KG1 (cell line): ENCODE measurements at places on chromosomes 7 and 10.

GRCh38 chr7:136925556-136925955, 57.1 kb downstream of the CHRM2 start:
- no peak for DNase-seq

DNA sequence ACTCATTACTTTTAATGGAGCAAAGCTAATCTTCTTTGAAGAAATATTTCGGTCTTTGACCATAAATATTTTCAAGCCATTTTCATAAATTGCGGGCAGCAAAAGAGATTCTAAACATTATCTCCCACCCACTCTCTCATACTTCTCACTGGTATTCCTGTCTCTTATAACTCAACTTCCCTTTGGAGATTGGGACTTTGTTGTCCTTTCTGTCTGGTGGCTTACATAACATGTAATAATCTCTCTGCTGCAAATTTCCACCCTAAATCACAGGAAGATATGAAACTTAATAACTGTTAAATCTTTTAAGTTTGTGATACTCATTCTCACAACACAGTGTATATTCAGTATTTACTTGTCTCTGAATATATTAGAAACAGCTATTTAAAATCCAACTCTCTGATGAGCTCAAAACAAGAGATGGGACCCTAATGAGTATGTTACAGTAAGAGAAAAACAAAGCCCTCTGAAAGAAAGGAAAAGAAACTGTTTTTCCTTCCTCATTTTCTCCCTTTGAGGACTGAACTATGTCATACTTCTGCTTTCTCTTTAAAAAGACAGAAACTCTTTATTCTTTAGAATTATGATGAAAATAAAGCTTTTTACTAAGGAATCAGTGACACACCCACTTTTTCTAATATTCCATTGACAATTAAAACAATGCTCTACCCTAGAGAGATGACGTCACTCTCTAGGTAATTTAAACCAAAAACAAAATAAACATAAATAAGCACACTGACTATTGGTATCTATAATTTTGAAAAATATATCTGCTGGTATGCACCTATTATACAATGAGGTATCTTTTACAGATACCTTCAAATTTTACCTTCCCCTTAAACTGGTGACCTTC, 14.7 kb downstream of the CALCR start:
- no peak for DNase-seq

- DNase-seq = no peak
Observed at GRCh38 chr10:106317554-106317953, 847.0 kb downstream of the SORCS1 start.

GRCh38 chr10:27072436-27073114, 27.7 kb downstream of the ANKRD26 start:
- DNase-seq = no peak

- no peak for DNase-seq
Observed at GRCh38 chr10:71288461-71288860, 30.6 kb upstream of the SLC29A3 start.

- DNase-seq = no peak
Observed at GRCh38 chr10:116311016-116311415, 13.2 kb upstream of the CCDC172 start.

DNA sequence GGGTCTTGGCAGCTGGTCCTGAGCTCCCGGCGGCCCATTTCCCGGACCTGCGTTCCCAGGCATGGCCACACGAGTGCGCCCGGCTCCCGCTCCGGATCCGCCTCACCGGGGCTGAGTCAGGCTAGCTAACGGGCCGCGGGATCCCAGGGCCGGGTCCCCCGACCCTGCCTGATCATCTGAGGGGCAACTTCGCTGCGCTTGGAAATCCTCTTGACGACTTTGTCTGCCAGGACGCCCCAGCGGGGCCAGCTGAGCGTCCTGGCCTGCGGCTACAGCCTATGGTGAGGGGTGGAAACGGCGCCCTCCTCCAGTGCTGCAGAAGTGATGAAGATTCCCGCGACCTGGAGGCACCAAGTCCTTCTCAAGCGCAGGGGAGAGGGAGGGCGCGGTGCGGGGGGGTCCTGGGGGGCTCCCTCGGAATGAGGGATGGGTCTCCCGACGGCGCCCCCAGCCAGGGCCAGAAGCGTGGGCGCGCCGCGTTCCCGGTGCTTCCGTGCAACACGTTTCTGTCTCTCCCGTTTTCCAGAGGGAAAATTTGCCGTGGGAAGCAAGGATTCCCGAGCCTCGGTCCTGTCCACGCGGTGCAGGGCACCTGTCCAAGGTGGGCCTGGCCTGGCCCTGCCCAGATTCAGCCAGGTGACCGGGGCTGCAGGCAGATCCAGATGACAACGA, 212.4 kb downstream of the CCSER2 start:
- no peak for DNase-seq

- DNase-seq = no peak
Observed at GRCh38 chr10:116721547-116722392, 20.6 kb downstream of the HSPA12A start.

GRCh38 chr7:47026780-47027361, 555.0 kb downstream of the TNS3 start:
- no peak for DNase-seq

GRCh38 chr10:4212111-4212630, 427.2 kb upstream of the KLF6 start:
- no peak for DNase-seq

GRCh38 chr10:74058071-74058470, 60.2 kb downstream of the VCL start:
- DNase-seq = peak; percentile 21

GRCh38 chr7:4683043-4683883, 1.2 kb downstream of the FOXK1 start:
- no peak for DNase-seq

GRCh38 chr7:38518541-38518940, 112.6 kb downstream of the AMPH start:
- DNase-seq = no peak

GRCh38 chr10:15242261-15242840, 73.9 kb upstream of the NMT2 start:
- DNase-seq = no peak

DNA sequence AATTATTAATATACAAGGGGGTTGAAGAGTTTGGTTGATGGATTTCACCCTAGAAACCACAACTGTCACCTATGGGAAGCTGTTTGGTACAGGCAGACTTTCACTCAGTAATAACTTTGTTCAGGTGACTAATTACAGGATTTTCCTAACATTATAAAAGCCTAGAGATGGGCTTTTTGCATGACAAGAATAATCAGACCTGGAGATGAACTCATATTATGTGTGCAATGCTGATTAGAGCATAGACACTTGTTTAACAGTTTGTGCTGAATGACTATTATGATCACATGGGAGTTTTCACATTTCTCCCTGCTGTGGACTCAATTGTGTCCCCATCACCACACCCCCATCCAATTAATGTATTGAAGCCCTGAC, 90.2 kb upstream of the STEAP4 start:
- no peak for DNase-seq

DNA sequence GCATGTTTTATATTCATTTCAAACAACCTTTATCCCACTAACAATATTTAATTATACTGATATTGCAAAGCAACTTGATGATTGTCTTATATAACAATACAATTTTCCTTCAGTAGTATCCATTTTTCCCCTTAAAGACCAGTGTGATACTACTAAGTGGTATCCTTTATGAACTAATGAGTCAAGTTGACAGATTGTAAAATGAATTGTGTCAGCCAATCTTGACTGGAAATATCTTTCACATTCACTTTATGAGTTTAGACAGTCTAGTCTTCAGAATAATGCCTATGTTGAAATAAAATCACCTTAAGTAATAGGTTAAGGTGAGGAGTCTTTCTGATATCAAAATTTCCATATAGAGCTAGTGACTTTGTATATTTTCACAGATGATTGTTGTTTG, 950.0 kb upstream of the CELF2 start:
- no peak for DNase-seq

- DNase-seq = no peak
Observed at GRCh38 chr7:12927635-12928434, 240.4 kb downstream of the ARL4A start.

GRCh38 chr7:12064586-12065127, 146.4 kb upstream of the TMEM106B start:
- DNase-seq = no peak

GRCh38 chr7:147412109-147412508, 1178.5 kb upstream of the C7orf33 start:
- DNase-seq = no peak

DNA sequence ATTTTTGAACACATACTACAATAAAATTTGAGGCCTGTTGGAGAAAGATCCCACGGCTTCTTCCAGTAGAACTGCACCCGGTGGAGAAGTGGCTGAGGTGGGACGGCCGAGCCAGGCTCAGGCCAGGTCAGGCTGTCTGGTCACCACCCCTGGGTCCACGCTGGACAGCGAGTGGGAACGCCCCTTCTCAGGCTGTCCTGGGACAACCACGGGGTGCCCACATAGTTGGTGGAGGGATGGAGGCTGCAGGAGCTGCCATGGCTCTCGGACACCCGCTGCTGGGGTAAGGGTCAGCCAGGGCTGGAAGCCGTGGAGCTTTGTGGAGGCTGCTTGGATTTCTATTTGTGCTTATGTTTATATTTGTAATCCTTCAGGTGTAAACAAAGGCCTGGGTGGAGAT, 206.5 kb downstream of the DNAJB6 start:
- DNase-seq = no peak

- no peak for DNase-seq
Observed at GRCh38 chr10:31929261-31930022, 811 bp upstream of the ARHGAP12 start.

- DNase-seq = peak; percentile 72
Observed at GRCh38 chr7:50661345-50662040, 96.3 kb upstream of the DDC start.

- no peak for DNase-seq
Observed at GRCh38 chr7:23012908-23013714, 819 bp downstream of the HYCC1 start.
